ENCODE measurements at places on chromosomes 1 and 21. TPM values are rescaled to one million over a fixed set of nuclear protein-coding genes. Genes with fewer than 3 reads are reported as not detected.

GRCh38 chr1:76418531-76418930, 344.0 kb downstream of the ST6GALNAC3 start:
- DNase-seq, result no peak

OR2T33 gene
- total RNA-seq, result not detected

CD48 gene
- 403 TPM for total RNA-seq

DNA sequence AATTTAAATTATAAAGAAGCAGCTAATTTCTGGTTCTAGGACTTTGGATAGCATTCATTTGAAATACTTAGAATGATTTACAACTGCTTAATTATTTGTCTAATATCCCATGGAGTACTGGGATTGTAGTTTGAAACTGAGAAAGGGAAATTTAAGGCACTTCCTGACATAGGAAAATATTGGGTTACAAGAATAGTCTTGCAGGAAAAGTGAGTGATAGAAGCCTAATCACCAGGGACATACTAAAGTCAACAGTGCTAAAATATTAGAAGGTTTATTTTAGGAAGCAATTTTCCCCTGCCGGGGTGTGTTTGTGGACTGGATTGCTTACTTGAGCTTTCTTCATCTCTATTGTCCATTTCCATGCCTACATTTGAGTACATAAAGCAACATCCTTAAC, 661.6 kb downstream of the ADGRL2 start:
- DNase-seq, result no peak

ARV1 gene
- 15.3 TPM for total RNA-seq

TPRG1L gene
- 15.9 TPM for total RNA-seq

SERPINC1 gene
- not detected for total RNA-seq

TMEM53 gene
- 4.3 TPM for total RNA-seq

DNA sequence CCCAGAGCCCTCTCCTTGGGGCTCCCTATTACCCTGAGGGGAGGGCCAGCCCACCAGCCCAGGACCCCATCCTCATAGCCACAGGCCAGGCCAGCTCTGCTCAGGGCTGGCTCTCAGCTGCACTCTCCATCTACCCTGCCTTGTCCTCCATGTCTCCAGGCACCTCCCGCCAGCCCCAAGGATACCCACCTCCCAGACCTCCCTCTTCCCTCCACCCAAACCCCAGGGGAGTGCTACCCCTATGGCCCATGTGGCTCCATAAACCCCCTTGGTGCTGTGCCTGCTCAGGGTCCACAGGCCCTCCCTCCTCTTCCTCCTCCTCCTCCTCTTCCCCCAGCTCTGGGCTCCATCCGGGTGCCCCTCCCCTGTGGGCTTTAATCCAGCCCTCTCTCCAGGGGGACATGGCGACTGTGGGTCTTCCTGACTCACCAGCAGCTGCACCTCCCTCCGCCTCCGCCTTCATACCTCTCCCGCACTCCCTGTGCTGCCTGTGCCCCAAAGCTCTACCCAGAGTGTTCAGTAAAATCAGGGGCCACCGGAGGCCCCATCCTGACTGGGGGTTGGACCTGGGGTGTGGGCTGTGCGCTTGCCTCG, 9.1 kb downstream of the YBEY start:
- no peak for DNase-seq

ZNF692 gene
- total RNA-seq, result 45.9 TPM

SLC22A15 gene
- 1.3 TPM for total RNA-seq

GRCh38 chr1:223006371-223006770, 136.7 kb downstream of the TLR5 start:
- DNase-seq, result no peak

GRCh38 chr1:93908394-93909145, 660 bp downstream of the GCLM start:
- peak; percentile 64 for DNase-seq

GON4L gene
- 76.4 TPM for total RNA-seq

C4BPB gene
- 0.43 TPM for total RNA-seq

DMRTA2 gene
- not detected for total RNA-seq

CLEC20A gene
- not detected for total RNA-seq

KISS1 gene
- total RNA-seq, result not detected

- DNase-seq, result no peak
Observed at GRCh38 chr1:199194862-199195261, 556.0 kb downstream of the PTPRC start.

CFHR1 gene
- total RNA-seq, result not detected

- DNase-seq, result no peak
Observed at GRCh38 chr1:64472040-64472376, 2.1 kb downstream of the CACHD1 start.

DNA sequence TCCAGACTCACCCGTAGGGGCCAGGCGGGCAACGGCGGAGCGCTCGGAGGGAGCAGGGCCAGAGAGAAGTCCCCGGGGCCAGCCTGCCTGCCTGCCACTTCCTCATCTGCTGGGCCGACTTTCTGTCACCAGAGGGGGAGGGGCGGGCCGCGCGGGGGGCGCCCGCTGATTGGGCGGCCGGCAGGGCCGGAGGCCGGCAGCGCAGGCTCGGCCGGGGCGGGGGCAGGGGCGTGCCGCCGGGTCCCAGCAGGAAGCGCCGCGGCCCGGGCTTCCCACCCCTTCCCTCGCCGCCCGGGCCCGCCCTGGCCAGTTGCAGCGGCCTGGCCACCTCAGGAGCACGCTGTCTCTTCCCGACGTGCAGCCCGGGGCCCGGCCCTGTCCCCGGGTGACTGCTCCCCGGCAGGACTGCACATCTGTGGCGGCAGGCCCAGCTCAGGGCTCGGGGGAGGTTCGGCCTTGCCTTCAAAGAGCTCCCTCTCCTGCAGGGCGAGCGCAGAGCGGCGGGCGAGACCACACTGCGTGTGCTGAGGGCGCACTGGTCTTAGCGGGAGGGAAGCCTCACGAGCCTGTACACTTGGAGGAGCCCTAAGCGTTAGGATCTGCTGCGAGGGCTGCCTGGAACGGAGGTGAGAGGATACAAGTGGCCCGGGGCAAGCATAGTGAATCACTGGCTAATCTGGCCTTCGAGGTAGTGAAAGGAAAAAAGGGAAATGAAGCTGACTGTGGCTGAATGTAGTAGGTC, at the start of gene ELOVL1:
ELOVL1 (minus strand) TSS at position 108 of the 742 bp plus-strand sequence. CDS start 2,402 bp downstream, outside the sequence.
- DNase-seq, result peak; percentile 92

CFAP141 gene
- not detected for total RNA-seq

DNA sequence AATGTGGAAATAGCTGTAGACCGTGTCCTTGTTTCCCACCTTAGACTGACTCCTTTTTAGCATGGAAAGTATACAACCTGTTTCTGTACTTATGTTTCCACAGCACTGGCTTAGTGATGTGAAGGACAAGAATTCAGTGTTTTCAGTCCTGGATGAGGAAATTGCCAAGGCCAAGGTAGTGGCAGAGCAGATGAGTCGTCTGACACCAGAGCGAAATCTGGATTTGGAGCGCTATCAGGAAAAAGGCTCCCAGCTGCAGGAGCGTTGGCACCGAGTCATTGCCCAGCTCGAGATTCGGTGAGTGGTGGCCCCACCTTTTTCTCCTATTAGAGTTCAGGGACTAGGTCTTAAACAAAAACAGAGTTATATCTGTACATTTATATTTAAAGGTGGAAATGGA, 112.6 kb downstream of the MACF1 start:
- no peak for DNase-seq

ETV3L gene
- total RNA-seq, result not detected

GRCh38 chr1:1179983-1180861, 6.5 kb downstream of the TTLL10 start:
- no peak for DNase-seq
